NCI-H1092 (cell line): ENCODE measurements at places on chromosomes 7 and 10.

- no peak for DNase-seq
These were observed 81.4 kb downstream of the ABI1 start for GRCh38 chr10:26779176-26779860.

- DNase-seq, result no peak
These were observed 63.1 kb upstream of the MEOX2 start for GRCh38 chr7:15749631-15750030.

DNA sequence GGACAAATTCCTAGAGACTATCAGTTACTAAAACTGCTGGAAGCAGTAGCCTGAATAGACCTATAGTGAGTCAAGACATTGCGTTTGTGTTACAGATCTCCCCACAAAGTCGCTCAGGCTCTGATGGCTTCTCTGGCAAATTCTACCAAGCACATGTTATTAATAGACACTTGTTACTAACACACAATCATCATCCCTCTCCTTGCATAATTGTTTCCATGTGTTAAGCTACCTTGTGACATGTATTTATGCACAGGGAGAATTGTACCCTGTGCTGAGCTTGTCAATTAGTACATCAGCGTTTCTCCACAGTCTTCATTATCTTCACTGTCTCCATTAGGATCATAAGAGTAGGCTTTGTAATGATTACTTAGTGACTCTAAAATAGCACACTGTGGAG is 31.2 kb downstream of the DYNC2I1 start:
- DNase-seq, result no peak

DNA sequence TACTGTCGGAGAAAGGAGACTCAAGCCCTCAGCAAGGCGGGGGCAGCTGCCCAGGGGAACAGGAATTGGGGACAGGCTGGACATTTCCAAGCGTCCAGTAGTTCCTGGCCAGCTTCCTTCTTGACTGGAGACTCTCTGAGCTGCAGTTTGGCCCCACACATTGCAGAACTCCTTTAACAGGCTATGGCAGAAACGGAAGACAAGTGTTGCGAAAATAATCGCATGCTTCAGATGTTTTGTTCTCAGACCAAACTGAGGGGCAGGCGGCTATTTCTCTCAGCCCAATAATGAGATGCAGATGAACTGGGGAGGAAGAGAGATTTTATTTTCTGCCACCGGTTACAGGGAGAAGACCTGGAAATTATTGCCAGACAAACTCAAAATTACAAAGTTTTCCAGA is 88.0 kb upstream of the PFKP start:
- DNase-seq, result no peak

GRCh38 chr10:131831561-131831960 is 69.2 kb upstream of the PPP2R2D start:
- DNase-seq, result no peak

GRCh38 chr10:34622945-34623344 is 192.2 kb downstream of the PARD3 start:
- no peak for DNase-seq

DNA sequence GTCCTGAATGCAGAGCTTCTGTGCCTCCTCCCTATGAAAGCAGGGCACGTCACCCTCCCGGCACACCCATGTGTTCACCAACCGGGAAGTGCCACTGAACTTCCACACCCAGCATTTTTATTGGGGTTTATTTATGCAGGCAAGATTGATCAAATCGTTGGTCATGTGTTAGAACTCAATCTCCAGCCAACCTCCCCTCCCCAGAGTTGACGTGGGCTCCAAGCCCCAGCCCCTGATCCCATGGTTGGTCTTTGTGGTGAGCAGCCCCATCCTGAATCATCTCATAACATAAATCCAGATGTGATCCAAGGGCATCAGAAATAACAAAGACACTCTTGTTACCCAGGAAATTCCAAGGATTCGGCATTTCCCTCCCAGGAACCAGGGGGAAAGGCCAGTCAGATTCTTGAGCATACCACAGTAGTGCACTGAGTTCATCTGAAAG is 151.2 kb downstream of the TPST1 start:
- no peak for DNase-seq

- no peak for DNase-seq
These were observed 271.4 kb downstream of the POLR1F start for GRCh38 chr7:19437446-19437845.

- no peak for DNase-seq
These were observed 108.9 kb upstream of the MKLN1 start for GRCh38 chr7:131218727-131219128.

- DNase-seq, result no peak
These were observed 113.8 kb downstream of the GFRA1 start for GRCh38 chr10:116159197-116159596.

GRCh38 chr7:106064316-106064715 is 47.8 kb downstream of the SYPL1 start:
- no peak for DNase-seq

DNA sequence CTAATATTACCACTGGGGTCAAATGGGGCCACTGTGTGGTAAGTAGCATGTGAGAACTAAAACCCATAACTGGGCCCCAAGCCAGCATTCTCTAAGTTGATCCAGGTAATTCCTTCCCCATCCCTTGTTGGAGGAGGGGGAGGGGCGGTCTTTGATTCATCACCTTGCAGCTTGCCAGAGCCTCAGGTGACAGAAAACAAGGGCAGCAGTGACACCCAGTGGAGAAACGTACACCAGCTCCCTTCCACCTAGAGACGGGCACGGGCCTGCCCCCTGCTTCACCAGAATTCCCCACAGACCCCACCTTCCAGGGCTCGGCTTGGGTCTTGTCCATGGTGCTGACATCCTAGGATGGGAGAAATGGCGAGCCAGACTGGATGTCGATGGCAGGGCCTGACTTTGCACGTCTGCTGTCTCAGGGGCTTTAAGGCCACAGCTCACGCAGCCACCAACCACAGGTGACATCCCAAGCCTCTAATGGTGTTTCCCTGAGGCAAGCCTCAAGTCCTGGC is 102.0 kb downstream of the STRA8 start:
- DNase-seq, result peak; percentile 84

DNA sequence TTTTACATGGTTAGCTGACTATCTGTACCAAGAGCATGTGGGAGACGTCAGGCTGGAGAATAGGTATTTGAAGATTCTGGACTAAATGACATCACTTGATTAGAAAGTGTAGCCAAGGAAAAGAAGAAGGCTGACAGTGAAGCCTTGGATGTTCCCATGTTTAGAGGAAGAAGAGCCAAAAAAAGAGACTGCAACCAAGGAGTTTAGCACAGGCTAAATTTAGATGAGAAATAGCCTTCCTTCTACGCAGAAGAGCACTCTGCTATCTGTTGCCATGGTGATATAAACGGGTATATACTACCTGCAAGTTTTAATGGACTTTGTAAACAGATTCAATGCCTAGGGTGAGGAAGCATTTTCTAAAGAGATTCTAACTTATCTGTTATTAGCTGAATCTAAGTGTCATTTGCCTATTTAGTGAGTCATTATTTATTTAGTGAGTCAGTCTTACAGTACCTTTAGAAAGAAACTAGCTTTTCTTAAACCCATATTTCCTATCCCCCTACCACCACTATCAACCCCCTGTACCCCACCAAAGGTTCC is 69.8 kb downstream of the CDK6 start:
- DNase-seq, result no peak

- DNase-seq, result no peak
These were observed 96.8 kb upstream of the PCBD1 start for GRCh38 chr10:70984986-70985722.

- no peak for DNase-seq
These were observed 147.5 kb downstream of the DOCK4 start for GRCh38 chr7:112058686-112059085.

DNA sequence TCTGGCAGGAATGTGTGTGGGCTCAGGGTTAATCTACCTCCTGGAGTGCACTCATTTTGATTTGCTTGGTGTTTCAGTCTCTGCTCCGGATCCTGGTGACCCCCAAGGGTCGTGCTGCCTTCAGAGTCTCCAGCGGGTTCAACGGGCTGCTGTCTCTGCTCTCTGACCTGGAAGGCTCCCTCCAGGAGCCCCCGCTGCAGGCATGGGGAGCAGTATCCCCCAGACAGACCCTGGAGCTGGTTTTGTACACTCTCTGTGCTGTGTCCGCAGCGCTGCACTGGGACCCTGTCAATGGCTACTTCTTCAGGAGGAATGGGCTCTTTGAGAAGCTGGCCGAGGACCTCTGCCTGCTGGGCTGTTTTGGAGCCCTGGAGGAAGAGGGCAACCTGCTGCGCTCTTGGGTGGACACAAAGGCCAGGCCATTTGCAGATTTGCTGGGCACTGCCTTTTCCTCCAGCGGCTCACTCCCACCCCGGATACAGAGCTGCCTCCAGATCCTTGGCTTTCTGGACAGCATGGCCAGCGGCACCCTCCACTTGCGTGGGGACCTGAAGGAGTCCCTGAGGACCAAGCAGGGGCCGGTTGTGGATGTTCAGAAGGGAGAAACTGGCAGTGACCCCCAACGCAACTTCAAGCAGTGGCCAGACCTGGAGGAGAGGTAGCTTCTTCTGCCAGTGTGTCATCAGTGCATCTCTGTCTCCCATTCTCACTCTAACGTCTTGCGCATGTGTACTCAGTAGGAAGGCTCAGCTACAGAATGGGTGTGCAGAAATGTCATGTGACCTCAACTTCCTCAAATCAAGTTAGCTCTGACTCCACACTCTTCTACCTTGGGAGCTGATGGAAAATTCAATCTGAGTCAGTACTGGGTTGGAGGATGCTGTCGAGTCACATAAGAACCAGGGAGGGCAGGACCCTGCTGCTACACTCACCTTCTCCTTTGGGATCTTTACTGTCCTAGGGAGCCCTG is 58.5 kb downstream of the WDFY4 start:
- no peak for DNase-seq

GRCh38 chr7:91474074-91474473 is 209.8 kb downstream of the FZD1 start:
- DNase-seq, result no peak

DNA sequence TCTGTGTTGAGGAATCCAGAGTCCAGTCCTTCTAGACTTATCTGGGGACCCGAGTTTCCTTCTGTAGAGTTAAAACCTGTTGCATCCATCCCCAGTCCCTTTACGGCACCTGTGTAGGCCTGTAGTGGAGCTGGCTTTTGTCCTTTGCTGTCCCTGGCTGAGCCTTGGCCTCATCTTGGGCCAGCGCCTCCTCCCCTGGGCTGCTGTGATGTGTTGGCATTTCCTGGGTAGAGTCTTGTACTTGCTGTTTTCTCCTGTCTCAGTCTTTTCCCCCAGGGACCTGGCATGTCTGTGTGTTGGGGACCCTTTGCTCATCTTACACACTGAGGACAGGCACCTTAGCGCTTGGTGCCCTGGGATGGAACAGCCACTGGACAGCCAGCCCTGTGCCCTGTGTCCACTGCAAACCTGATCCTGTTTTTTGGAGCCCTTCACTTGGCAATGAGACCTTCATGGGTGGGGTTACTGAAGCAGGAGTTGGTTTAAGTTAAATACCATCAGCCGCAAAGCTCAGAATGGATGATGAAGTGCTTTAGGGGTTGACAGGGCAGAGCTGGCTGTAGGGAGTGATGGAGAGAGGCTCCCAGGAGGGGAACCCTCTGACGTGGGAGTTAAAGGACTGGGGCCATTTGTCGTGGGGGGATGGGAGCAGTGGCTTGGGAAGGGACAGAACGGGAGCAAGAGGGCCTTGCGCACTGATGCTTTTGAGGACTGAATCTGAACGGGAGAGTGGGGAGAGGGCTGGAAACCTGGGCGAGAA is 50.9 kb downstream of the CUX1 start:
- no peak for DNase-seq

DNA sequence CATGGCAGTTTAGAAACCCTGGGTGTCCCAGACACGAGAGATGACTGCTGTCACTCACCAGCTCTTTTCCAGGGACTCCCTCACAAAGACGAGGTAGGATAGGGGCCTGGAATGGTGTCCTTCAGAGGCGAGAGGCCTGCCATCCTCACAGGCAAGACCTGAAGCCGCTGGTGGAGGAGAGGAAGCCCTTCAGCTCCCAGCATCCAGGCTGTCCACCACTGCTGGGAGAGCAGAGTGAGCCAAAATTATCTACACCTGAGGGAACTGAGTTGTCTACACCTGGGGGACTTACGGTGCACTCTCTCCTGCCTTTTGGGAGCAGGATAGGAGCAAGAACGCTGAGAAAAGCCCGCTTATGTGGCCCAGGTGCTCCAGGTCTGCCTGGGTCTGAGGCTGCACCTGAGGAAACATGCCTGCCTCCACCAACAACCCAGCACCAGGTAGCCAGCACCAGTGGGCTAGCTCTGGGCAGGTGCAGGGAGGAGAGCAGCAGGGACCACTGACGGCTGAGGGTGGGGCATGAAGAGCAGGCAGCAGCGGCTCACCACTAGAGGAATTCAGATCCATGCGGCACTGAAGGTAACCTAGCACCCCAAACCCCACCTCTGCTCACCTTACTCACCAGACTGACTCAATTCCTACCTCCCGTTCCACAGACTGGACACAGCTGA is 357.2 kb downstream of the SH2D4B start:
- no peak for DNase-seq

DNA sequence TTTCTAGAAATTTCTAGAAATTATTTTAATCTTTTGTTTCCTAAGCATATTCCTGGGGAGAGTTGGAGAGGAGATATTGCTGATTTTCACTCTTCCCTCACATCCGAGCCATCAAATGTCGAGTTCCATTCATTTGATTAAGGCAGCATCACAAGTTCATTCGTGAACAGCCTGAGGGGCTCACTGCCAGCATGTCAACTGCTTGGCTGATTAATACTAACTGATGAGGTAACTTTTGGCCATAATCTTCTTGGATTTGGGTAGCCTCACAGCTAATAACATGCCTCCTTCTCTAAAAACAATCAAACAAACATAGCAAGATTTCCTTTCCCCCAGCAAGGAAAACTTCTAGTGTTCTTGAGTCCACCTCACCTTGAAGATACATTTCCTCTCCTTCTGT is 87.1 kb upstream of the AFAP1L2 start:
- no peak for DNase-seq

DNA sequence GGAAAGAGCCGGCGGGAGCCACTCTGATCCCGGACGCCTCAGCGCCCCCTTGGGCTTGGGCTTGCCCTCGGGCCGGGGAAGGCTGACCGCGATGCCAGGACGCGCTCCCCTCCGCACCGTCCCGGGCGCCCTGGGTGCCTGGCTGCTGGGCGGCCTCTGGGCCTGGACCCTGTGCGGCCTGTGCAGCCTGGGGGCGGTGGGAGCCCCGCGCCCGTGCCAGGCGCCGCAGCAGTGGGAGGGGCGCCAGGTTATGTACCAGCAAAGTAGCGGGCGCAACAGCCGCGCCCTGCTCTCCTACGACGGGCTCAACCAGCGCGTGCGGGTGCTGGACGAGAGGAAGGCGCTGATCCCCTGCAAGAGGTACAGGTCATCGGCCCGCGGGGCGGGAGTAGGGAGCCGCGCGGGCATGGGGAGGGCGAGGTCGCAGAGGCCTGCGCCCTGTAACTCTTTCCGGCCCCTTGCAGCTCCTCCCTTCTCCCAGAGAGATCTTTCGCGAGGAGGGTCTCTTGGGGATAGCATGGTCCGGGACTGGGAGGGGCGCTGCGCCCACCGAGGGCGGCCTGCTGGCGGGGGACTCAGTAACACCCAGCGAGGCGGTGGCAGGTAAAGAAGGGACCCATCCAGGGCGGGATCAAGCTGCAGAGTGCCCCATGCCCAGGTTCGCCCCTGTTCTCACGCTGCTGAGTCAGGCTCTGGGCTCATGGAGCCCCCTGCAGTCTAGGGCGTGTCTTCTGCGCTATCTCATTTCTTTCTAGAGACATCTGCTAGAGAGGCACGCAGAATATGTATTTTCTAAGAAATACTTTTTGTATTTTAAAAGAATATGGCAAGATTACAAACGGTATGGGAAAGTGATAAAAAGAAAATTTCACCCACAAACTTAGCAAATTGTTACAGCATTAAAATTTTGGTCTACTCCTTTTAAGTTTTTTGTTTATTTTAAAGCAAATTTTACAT is 687 bp downstream of the EPDR1 start:
- peak; percentile 42 for DNase-seq

- DNase-seq, result peak; percentile 30
These were observed 8.9 kb downstream of the FBXL13 start for GRCh38 chr7:103065667-103066066.

GRCh38 chr7:35792873-35793489 is 7.9 kb upstream of the SEPTIN7 start:
- peak; percentile 78 for DNase-seq
